Esophagus mucosa (tissue), 1 donor: ENCODE measurements at places on chromosomes 12 and 14.

DNA sequence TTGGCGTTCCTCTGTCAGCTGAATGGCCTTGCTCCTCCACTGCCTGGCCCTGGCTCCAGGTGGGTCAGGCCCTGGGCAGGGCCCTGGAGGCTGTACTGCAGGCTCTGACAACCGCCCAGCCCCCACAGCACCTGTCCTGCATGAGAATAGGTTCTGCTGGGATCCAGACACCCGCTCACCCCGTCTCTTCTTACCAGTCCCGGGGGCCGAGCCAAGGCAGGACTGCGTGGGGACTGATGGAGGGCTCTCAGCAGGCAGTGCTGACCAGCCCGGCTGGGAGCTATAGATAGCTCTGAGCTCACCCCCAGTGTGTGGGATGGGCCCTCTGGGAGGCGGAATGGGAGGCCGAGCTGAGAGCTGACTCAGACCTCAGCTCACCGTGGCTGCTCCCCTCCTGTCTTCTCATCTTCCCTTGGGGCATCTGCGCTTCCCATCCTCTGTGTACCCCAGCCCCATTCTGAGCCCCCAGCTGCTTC, 39.6 kb downstream of the TEAD4 start:
- peak; percentile 25 for ATAC-seq

DNA sequence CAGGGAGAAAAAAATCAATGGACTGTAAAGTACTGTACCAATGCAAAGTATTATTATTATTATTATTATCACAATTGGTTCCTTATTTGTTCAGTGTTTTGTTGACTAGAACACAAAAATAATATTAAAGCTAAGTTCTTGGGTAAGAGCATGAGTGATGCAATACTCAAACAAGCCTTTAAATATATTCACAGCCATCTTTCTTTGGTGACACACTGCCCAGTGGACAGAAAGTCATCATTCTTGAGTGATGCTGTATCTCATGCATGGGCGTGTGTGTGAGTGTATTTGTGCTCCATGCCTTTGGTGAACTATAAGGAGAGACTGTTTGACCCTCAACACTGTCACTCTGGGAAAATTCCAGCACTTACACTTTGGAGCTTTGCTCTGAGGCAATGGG, 93.6 kb downstream of the KCNK10 start:
- ATAC-seq = peak; percentile 70

DNA sequence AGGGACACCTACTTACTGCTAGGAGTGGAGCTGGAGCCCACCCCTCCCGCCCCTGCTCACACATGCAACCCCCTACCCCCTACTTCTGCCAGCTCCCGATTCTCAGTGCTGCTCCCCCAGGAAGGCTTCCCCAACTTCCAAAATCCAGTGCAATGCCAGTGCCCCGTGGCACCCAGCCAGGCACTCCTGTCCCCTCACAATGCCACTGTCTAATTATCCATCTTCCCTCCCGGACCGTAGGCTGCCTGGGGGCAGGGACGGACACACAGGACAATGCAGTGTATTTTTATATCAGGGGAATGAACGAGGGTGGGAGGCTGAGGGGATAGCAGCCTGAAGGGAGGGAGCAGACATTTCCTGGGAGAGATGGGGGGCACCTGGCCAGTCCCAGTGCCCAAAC, 12.4 kb downstream of the OTUB2 start:
- ATAC-seq = no peak

GRCh38 chr14:73289729-73290128, 52.4 kb downstream of the PAPLN start:
- ATAC-seq = no peak

GRCh38 chr14:57266065-57266464, 2.6 kb downstream of the EXOC5 start:
- no peak for ATAC-seq

- no peak for ATAC-seq
Measured at GRCh38 chr12:129363041-129363440, 509.8 kb downstream of the GLT1D1 start.

GRCh38 chr12:101772012-101772775, 32.9 kb upstream of the SYCP3 start:
- peak; percentile 72 for ATAC-seq

DNA sequence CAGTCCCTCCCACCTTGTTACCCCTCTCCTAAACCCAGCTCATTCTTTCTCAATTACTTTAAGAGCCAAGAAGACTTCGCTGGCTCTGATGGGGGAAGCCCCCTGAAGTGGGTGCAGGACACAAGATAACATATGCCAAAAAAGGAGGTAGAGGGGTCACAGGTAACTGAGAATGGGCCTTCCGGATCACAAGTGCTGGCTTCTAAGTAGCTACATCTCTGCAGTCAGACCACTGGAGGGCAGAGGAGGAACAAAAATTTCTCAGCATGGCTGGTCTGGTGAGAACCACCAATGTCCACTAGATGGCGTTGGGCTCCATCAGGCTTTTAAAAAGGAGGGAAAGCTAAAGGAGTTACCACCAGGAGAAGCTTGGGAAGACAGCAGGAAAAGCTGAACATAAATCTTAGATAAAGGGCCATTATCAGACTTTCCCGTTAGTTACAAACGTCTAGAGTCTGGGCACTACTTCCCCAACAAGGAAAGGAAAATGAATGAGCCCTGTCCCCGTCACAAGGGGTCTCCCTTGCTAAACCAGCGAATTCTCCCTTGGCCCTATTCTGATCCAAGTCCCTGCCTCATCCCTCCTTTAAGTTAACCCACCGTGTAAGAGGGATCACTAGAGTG, 11.6 kb upstream of the CDH24 start:
- ATAC-seq = peak; percentile 73

GRCh38 chr14:102810523-102810922, 33.3 kb downstream of the TRAF3 start:
- ATAC-seq = no peak

- ATAC-seq = peak; percentile 54
Measured at GRCh38 chr14:56119201-56119981, 1.2 kb downstream of the PELI2 start.

- no peak for ATAC-seq
Measured at GRCh38 chr12:39364196-39364595, 78.7 kb downstream of the KIF21A start.

DNA sequence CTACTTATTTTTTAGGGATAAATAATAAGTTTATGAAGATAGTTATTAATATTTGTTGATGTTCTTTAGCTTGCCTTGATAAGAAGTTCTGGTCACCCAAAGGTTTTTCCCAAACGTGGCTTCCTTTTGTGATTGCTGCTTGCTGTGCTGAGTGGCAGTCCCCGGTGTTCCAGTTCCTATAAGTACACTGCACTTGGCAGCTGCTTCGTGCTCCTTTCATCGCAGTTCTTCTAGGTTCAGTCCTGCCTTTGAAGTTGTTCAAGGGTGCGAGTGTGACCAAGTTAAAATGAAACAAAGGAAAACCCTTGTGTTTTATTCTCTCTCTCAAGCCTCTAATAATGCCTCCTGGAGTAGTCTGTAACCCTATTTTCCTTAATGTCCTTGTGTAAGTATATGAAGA, 128.5 kb upstream of the ATF1 start:
- ATAC-seq = no peak

DNA sequence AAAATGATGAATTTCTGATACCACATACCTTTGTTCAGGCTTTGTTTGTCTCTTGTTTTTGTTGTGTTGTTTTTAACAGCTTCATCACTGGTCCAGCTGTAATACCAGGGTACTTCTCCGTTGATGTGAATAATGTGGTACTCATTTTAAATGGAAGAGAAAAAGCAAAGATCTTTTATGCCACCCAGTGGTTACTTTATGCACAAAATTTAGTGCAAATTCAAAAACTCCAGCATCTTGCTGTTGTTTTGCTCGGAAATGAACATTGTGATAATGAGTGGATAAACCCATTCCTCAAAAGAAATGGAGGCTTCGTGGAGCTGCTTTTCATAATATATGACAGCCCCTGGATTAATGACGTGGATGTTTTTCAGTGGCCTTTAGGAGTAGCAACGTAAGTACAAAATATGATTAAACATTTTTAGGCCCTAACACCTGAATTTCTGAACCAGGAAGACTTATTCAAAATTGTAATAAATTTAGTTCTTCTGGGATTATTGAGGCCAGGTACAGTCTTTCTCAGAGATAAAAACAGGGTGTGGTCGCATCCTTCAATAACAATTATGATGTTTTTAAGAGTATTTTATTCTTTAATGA, 22.4 kb downstream of the RXYLT1 start:
- no peak for ATAC-seq
